ENCODE measurements at places on chromosomes 5 and 9. TPM values are rescaled to one million over a fixed set of nuclear protein-coding genes. Genes with fewer than 3 reads are reported as not detected.
A peak's percentile ranks its signal among the peaks of the same experiment; 100 is the strongest.

Gene SHROOM1
- 96.1 TPM for total RNA-seq

DNA sequence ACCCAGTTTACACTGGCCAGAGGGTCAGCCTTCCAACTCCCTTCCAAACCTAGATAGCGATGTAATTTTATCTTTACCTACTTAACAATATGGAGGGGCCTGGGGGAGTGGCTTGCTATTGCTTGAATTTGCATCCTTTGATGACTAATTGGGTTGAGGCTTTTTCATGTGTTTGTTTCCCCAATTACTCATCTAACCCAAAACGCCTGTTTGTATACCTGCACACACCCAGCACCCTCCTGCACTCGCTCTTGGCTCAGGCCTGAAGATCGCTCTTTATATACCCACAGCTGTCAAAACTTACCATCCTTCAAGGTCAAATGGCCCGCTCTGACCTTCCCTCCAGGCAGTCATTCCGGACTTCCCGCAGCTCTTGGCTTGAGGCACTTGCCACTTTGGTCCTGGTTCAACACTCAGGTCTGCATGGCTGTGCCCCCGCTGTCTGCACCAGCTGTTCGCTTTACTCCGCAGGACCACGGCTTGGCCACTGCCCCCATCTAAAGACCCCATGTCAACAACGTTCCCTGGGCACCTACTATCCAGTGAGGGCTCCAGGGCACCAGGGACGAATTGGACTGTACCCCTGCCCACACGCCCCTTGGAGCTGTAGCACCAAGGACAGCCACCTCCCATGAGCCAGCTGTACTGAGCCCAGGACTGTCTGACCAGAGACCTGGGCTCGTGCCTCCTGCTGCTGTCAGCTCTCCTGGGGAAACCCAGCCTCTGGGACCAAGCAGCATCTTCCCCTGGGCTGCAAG, 76.1 kb upstream of the ADAMTS2 start:
- no peaks in the 10 kb centered on the region for H3K27me3 ChIP-seq
- DNase-seq: no peak
- no peaks in the 10 kb centered on the region for H3K4me1 ChIP-seq

Gene SLC46A2
- not detected for total RNA-seq

DNA sequence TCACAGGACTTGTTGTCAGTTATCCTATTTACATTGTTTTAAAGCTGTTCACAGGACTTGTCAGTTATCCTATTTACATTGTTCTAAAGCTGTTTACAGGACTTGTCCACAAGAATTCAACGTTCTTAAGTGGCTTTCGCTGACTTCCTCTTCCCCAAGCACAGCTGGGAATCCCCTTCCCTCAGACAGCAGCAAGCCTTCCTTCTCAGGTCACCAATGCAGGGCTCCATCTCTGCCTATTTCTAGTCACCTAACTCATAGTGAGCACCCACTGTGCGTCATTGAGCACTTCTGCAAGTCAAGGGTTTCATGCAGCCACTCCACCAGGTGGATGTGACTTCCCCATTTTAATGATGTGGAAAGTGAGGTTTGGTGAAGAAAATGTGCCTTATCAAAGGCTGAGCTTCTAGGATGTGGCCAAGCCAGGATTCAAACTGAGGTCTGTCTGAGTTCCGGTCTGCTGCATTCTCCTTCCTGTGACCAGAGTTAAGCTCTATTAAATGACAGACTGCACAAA, 109.8 kb upstream of the ZNF462 start:
- no peaks in the 10 kb centered on the region for H3K27me3 ChIP-seq
- H3K36me3 ChIP-seq: no peaks in the 10 kb centered on the region
- H3K4me3 ChIP-seq: no peak overlapping the region
- no peaks in the 10 kb centered on the region for H3K4me1 ChIP-seq

Gene NUTM2G
- 0.11 TPM for total RNA-seq

- no peaks in the 10 kb centered on the region for H3K4me1 ChIP-seq
- no peak overlapping the region for H3K4me3 ChIP-seq
- no peaks in the 10 kb centered on the region for H3K27me3 ChIP-seq
- H3K36me3 ChIP-seq: no peaks in the 10 kb centered on the region
These were observed 111.1 kb upstream of the S1PR3 start for GRCh38 chr9:88880199-88880598.

DNA sequence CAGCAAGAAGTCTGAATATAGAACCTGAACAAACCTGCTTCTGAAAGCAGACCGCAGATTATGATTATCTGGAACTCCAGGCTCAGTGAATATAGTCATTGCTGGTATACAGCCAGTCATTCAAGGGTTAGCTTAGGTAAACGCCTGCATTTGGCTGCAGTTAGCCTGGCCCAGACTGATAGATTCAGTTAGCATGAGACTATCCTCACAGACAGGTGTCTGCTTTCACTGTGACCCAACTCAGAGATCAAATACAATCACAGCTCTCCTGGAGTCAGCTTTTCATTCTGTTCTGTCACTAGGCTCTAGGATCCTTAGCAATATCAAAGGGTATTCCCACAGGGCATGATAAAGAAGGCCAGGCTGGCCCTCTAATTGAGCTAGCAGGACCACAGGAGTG, 138.6 kb upstream of the PLCXD3 start:
- H3K36me3 ChIP-seq: no peaks in the 10 kb centered on the region
- no peaks in the 10 kb centered on the region for H3K27me3 ChIP-seq
- H3K4me1 ChIP-seq: no peaks in the 10 kb centered on the region
- H3K4me3 ChIP-seq: no peak overlapping the region
- DNase-seq: no peak

Gene TMC1
- not detected for total RNA-seq

- DNase-seq: no peak
- H3K4me3 ChIP-seq: no peak overlapping the region
These were observed 38.7 kb upstream of the CTSV start for GRCh38 chr9:97077452-97078295.

GRCh38 chr9:128099231-128099931, 28.1 kb downstream of the PTGES2 start:
- peaks cover 20% of the 10 kb centered on the region for H3K36me3 ChIP-seq
- peak overlapping the region; percentile 94 for H3K27ac ChIP-seq
- peaks cover 62% of the 10 kb centered on the region for H3K4me1 ChIP-seq
- DNase-seq: no peak

DNA sequence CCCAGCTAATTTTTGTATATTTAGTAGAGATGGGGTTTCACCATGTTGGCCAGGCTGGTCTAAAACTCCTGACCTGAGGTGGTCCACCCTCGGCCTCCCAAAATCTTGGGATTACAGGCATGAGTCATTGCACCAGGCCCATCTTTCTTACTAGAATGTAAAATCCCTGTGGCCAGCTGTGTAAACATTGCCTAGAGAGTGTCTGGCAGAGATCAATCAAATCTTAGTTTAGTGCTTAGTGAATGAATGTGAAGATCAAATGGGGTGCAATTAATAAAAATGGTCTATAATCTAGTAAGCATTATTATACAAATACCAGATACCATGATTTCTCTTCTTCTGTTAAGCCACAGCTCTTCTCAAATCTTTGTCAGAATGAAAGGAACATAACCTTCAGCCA, 289.9 kb downstream of the KCTD16 start:
- H3K36me3 ChIP-seq: no peaks in the 10 kb centered on the region
- DNase-seq: no peak
- no peak overlapping the region for H3K4me3 ChIP-seq
- no peaks in the 10 kb centered on the region for H3K4me1 ChIP-seq
- H3K27me3 ChIP-seq: no peaks in the 10 kb centered on the region
- H3K27ac ChIP-seq: no peak overlapping the region

DNA sequence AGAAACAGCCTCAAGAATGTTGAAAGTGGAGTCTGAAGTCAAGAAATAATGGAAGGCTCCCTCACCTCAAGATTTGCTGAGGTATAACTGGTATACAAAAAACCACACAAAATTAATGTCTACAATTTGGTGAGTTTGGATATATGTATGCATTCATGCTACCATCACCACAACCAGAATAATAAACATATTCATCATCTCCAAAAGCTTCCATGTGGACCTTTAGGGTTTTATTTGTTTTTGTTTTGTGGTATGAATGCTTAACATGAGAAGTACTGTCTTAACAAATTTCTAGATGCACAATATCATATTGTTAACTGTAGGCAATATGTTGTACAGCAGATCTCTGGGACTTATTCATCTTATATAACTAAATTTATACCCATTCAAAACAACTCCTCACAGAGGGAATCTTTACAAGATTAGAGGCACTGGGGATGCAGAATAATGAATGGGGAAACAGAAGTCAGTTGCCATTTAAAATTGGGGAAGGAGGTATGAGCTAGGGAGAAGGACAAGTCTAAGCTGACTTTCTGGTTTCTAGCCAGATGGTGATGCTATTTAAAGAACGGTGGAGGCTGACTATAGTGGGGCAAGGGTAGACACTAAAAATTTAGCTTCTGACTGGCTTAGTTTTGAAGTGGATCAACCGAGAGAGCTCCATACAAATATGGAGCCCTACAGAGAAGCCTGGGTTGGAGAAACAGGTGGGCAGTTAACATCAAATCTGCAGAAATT, 213.9 kb downstream of the BNC2 start:
- H3K27me3 ChIP-seq: no peaks in the 10 kb centered on the region
- no peaks in the 10 kb centered on the region for H3K36me3 ChIP-seq
- peaks cover 11% of the 10 kb centered on the region for H3K4me1 ChIP-seq
- no peak for DNase-seq
- no peak overlapping the region for H3K4me3 ChIP-seq

GRCh38 chr5:141691286-141691866, 9.3 kb upstream of the ARAP3 start:
- no peak for DNase-seq
- no peak overlapping the region for H3K4me3 ChIP-seq
- H3K4me1 ChIP-seq: peaks cover 8% of the 10 kb centered on the region
- no peaks in the 10 kb centered on the region for H3K27me3 ChIP-seq
- no peaks in the 10 kb centered on the region for H3K36me3 ChIP-seq

Gene HACD4
- 0.62 TPM for total RNA-seq

Gene TMEM232
- total RNA-seq: 0.56 TPM

- H3K36me3 ChIP-seq: no peaks in the 10 kb centered on the region
- H3K27me3 ChIP-seq: no peaks in the 10 kb centered on the region
- H3K27ac ChIP-seq: no peak overlapping the region
- no peaks in the 10 kb centered on the region for H3K4me1 ChIP-seq
- DNase-seq: no peak
- no peak overlapping the region for H3K4me3 ChIP-seq
These were observed 144.8 kb upstream of the SLC12A2 start for GRCh38 chr5:127938746-127939145.

DNA sequence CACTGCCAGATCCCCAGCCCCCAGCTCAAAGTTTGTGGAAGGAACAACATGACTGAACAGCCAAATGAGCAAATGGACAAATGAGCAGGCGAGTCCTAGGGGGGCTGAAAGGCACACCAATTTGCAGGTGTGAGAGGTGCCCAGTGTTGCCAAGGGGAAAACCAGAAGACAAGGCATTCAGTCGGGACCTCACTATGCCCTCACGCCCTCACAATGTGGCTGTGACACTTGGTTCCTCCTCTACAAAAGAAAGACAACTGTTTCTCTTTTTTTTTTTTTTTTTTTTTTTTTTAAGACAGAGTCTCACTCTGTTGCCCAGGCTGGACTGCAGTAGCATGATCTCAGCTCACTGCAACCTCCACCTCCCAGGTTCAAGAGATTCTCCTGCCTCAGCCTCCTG, 28.0 kb downstream of the TNIP1 start:
- DNase-seq: no peak
- H3K4me3 ChIP-seq: no peak overlapping the region
- H3K27ac ChIP-seq: no peak overlapping the region
- no peaks in the 10 kb centered on the region for H3K36me3 ChIP-seq
- H3K27me3 ChIP-seq: no peaks in the 10 kb centered on the region
- no peaks in the 10 kb centered on the region for H3K4me1 ChIP-seq

GRCh38 chr5:73633060-73633459, 7.1 kb downstream of the ARHGEF28 start:
- no peaks in the 10 kb centered on the region for H3K27me3 ChIP-seq
- no peak for DNase-seq
- H3K4me1 ChIP-seq: no peaks in the 10 kb centered on the region
- H3K27ac ChIP-seq: no peak overlapping the region

DNA sequence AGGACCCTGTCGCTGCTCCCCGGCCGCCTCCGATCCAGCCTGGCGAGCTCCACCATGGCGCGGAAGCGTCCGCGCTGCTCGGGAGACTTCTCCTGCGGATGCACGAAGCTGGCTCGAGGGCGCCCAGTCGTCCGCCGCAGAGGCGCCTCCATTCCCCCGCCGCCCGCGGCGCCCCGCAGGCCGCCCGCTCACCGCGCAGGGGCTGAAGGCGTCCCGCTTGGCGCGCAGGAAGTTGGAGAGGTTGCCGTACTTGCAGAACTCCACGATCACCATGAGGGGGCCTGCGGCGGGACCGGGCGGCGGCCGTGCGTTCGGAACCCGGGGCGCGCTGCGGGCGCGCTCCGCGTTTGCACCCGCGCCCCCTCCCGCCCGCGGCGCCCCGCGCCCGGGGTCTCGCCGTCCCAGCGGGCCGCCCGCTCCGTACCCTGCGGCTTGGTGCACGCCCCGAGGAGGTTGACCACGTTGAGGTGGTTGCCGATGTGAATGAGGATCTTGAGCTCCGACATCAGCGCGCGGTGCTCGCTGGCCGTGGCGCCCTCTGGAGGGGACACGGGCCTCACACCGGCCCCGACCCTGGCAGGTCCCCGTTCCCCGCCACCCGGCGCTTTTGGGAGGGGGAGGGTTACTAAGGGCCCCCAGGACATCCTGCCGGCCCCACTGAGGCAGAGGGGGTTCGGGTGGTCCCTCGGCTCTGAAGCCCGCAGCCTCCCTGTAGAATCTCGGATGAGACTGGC, 27.7 kb upstream of the SCGB3A1 start:
- H3K4me1 ChIP-seq: no peaks in the 10 kb centered on the region
- H3K27ac ChIP-seq: no peak overlapping the region
- no peaks in the 10 kb centered on the region for H3K27me3 ChIP-seq
- no peak overlapping the region for H3K4me3 ChIP-seq
- no peak for DNase-seq

DNA sequence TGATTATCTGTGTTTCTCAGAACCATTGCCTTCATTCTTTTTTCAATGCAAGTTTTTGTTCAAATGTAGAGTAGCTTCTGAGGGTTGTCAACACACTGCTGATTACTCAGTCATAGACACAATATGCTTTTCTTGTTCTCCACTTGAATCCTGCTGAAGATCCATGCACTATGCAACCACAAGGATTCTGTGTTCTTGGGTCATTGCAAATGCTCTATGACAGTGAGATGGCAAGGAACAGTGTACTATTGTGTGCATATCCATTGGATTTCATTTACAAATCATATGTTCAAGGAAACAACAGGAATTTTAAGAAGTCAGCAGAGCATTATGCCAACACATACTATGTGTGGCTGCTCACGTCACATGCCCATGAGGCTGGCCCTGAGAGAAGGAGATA, 1590.2 kb downstream of the EFNA5 start:
- H3K27me3 ChIP-seq: peaks cover 5% of the 10 kb centered on the region
- no peaks in the 10 kb centered on the region for H3K4me1 ChIP-seq
- no peak overlapping the region for H3K27ac ChIP-seq
- no peak for DNase-seq
- no peak overlapping the region for H3K4me3 ChIP-seq
- no peaks in the 10 kb centered on the region for H3K36me3 ChIP-seq
